HCT116 (cell line): ENCODE measurements at places on chromosomes 5 and 9.

GRCh38 chr5:73969195-73970036 is 343.4 kb downstream of the ARHGEF28 start:
- no peak for DNase-seq

DNA sequence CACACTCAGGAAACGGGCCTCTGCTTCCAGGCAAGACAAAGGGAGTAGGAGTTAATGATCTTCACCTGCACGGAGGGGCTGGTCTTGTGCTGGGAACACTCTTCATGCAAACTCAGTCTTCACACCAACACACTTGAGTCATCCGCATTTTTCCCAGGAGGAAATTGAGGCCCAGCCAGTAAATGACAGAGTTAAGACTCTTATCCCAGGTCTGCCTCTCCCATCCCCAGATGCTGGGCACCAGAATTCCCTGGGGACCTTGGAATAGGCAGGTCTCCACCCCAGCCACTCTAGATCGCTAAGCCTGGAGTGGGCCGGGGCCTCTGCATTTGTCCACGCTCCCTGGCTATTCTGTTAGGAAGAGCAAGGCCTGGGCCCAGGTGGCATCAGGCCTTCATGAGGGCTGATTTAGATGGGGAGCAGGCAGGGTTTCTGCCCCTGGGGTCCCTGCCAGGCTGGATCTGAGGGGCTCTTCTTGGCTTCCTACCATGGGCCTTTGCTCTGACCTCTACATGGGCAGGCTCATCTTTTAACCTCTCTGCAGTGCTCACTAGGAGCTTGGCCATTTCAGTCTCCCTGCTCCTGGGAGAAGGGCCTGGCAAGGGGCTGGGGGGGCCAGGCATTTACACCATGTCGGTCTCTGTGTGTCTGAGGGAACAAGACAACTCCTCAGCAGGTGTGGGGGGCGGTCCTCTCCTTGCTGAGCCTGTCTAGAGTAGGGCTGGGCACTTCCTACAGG is 77.3 kb downstream of the AMBP start:
- no peak for DNase-seq

- no peak for DNase-seq
Measured at GRCh38 chr5:14760548-14761002, 96.1 kb downstream of the OTULIN start.

DNA sequence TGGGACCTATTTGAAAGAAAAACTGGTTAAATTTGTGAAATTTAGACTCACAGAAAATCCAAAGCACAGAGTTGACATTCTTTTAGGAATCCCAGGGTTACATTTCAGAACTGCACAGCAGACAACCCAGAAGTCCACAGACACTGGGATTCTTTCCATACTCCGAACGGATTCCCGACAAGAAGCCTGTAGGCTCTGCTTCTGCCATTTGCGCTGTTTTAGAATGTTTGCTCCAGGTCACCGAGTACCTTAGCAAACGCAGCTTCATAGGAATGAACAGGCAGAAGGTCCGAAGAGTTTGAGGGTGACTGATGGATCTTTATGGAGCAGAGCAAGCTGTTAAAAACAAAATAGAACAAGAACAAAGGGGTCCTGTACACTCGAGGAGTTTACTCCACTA is 84.5 kb upstream of the NFIB start:
- no peak for DNase-seq
